NCI-H446 treated with DMSO at 0.1 percent for 48 hours (cell line): ENCODE measurements at places on chromosomes 2 and 18.

GRCh38 chr2:175004980-175005732, at the start of gene CHN1:
TSS of gene CHN1 (minus strand) at chr2:175005381. CDS start at chr2:175004912, 469 bp downstream.
- DNase-seq: peak; percentile 66

GRCh38 chr2:111167076-111167862, 46.6 kb downstream of the BCL2L11 start:
- DNase-seq: no peak

GRCh38 chr2:203909974-203910373, 26.6 kb upstream of the ICOS start:
- no peak for DNase-seq

GRCh38 chr2:168915441-168916330, 14.6 kb downstream of the G6PC2 start:
- peak; percentile 78 for DNase-seq

DNA sequence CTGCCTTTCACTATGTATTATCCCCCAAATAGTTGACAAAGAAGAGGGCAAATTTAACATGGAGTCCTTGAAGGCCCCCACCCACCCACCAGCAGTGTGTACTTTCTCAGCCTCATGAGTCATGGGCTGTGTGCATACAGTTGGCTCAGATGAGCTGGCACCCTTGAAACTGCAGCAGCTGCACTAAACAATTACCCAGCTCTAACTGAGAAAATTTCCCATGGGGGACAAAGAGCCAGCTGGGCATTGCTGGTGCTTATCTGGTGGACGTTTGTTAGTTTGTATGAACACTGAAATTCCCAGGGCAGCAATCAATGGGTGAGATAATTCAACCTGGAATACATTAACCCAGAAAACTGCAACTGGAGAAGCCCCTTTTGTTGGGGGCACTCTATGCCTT, 131.7 kb downstream of the GCA start:
- peak; percentile 95 for DNase-seq

DNA sequence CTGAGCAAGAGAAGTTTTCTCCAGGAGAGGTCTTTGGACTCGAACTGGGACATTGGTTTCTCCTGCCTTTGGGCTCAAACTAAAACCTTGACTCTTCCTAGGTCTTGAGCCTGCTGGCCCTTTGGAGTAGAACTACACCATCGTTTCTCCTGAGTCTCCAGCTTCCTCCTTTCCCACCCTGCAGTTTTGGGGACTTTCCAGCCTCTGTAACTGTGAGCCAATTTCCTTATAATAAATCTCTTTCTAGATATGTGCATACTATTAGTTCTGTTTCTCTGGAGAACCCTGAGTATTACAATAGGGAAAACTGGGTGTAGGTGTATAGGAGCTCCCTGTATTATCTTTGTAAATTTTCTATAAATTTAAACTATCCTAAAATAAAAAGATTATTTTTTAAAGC, 219.8 kb upstream of the AGAP1 start:
- no peak for DNase-seq

- DNase-seq: no peak
Measured at GRCh38 chr2:150610670-150611279, 123.3 kb upstream of the RND3 start.

GRCh38 chr2:179729966-179730365, 131.4 kb downstream of the ZNF385B start:
- no peak for DNase-seq

- DNase-seq: no peak
Measured at GRCh38 chr2:42949125-42949524, 156.7 kb upstream of the HAAO start.

- no peak for DNase-seq
Measured at GRCh38 chr2:95307036-95307435, 9.9 kb downstream of the KCNIP3 start.

- DNase-seq: no peak
Measured at GRCh38 chr18:5746844-5747243, 148.5 kb downstream of the TMEM200C start.

DNA sequence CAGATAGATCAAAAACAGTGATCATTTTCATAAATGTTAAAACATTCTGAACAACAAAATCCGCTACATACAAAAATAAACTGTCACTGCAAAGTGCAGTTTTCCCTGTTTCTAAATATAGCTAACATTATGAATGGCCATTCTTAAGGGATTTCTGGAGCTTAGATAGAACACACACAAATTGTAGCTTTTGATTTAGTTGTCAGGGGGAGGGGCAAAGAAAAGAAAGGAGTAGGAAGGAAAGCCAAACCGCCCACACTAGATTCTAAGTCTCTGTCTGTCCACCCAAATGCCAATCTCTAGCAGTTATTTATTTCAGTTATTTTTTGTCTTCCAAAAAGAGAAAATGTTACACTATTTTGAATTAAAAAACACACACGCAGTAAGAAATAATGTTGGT, 182.4 kb downstream of the CDH2 start:
- DNase-seq: no peak

DNA sequence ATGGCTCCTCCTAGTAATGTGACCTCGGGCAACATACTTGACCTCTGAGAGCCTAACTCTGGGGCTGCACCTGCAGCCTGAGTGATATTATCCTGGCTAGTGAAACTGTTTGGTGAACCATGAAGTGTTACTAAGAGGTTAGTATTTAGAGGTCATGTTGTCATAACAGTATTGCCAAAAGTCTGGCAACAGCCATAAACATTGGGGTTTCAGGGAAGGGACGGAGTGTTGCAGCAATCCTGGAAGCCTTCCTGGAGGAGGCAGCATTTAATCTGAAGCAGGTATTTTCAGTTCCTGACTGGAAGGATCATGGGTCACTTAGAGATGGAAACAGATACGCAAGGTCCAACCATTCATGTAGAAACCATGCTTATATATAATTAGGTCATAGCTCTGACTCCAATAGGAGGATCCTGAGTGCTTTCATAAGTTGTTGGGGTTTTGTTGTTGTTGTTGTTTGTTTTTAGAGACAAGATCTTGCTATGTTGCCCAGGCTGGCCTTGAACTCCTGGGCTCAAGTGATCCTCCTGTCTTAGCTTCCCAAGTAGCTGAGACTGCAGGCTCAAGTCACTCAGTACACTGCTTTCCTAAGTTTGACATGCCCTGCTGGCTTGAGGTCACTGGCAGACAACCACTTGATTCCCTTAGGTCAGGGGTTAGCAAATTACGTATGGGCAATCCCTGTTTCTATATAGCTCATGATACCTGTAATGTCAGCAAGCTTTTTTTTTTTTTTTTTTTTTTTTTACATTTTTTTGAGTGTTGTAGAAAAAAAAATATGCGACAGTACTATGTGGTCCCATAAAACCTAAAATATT, 21.5 kb downstream of the GPR39 start:
- DNase-seq: no peak

DNA sequence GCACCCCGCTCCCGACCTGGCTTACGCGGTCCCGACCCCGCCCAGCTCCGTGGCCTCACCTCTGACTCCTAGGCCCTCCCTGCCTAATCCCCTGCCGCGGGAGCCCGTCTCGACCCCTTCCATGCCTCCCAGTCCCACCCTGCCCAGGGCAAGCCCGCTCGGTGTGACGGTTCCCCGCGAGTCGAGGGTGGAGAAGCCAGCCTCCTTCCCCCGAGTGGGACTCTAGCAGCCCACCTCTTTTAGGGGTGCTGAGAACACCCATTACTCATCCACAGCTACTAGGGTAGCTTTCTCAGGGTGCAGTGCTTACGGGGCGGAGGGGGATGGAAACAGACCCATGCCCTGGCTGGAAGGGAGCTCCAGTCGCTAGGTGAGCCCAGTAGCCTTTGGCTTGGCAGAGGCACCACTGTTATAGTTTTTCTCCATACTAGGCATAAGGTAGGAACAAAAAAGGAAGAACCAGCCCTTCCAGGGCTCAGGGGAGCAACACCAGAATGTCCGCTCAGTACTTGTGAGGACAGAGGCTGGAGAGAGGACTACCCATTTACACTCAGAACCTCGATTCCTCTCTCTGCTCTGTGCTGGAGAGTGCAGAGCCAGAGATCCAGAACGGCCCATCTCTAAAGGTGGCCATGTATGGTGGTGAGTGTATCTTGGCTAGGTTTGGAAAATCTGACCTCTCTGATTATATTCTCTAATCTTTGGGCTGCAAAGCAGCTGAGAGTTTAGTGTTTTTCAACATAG, 606 bp downstream of the AGBL5 start:
- no peak for DNase-seq

GRCh38 chr2:1769703-1770422, 25.5 kb upstream of the PXDN start:
- DNase-seq: peak; percentile 19

- DNase-seq: peak; percentile 37
Measured at GRCh38 chr2:18413676-18414396, 146.6 kb downstream of the RDH14 start.

GRCh38 chr2:213022987-213023386, 128.4 kb downstream of the IKZF2 start:
- no peak for DNase-seq

DNA sequence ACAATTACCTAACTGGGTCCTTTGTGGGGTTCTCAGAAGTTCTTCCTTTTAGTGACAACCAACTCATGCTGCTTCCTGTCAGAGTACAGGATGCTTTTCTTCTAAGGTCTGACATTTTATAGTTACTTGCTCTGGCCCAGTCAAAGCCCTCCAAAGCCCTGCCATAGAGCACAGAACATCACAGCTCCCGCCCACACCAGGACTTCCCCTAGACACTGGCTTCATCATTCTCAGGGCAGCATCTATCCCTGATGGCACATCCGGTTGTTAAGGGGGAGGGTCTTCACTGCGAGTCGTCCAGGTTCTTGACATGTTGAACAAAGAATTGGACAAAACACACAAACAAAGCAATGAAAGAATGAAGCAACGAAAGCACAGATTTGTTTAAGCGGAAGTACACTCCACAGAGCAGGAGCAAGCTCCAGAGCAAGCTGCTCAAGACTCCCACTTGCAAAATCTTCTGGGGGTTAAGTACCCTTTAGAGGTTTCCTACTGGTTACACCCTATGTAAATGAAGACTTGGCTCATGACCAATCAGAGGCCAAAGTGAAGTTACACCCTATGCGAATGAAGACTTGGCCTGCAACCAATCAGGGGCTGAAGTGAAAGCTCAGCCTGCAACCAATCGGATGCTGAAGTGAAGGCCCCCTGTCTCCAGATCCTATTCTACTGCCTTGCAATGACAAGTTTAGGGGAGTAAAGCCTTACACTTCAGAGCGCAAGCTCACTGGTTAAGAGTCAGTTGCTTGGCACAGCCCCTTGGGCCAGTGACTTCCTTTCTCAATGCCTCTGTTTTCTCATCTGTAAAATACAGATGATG, 79.0 kb downstream of the HDAC4 start:
- no peak for DNase-seq

GRCh38 chr2:207428573-207428972, 101.2 kb upstream of the CREB1 start:
- DNase-seq: no peak

DNA sequence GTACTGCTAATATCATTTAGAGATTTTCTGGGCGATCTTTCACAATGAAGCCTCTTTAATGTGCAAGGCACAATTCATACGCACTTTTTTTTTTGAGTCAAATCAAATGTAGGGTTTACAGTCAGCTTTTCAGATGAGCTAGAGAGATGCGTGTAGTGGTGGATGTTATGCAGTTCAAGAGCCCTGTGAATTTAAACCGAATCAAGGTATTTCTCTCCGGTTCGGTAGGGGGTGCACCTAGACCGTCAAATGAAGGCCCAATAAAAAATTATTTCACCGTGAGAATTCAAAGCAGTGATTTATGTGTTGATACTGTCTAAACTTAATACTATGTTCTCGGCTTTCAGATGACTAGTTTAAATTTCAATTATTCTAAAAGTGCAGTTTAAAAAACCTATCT, 1.1 kb downstream of the PTH2R start:
- DNase-seq: no peak

GRCh38 chr2:126449677-126450076, 206.3 kb upstream of the GYPC start:
- DNase-seq: no peak

GRCh38 chr18:77571743-77572142, 322.1 kb downstream of the GALR1 start:
- DNase-seq: no peak

- peak; percentile 52 for DNase-seq
Measured at GRCh38 chr18:34342960-34343359, 118.2 kb upstream of the NOL4 start.

DNA sequence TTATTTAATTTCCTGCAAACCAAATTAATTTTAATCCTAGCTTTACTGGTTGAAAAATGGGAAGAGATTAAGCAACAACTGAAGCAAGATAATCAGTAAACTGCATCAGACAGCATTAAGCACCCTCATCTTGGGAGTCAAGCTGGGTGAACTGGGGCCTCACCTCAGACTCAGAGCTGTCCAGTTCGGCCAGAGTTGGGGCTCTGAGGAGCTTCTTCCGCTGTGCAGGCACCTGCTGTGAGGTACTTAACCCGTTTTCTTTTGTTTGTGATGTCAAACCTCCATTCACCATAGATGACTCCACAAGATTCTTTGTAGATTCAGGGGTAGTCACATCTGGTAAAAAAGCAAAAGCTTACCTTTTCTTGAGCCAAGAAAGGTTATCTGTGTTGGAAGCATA, 71.8 kb downstream of the PRELID3A start:
- DNase-seq: no peak

DNA sequence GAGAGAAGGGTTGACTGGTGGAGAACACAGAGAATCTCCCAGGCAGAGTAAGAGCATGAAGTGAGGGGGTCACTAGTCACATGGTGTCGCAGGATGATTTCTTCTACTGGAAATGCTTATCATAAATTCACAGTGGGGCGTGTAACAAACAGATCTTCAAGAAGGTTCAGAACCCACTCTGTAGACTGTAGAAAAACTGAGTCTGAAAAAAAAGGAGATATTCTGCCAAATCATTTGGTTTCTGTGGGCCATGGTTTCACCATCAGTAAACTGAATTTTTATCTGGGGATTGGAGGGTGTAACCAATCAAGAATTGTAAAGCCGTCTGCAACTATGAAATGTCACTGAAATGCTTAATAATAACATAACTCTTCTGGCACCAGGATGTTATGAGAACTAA, 15.0 kb downstream of the TPGS2 start:
- DNase-seq: no peak

DNA sequence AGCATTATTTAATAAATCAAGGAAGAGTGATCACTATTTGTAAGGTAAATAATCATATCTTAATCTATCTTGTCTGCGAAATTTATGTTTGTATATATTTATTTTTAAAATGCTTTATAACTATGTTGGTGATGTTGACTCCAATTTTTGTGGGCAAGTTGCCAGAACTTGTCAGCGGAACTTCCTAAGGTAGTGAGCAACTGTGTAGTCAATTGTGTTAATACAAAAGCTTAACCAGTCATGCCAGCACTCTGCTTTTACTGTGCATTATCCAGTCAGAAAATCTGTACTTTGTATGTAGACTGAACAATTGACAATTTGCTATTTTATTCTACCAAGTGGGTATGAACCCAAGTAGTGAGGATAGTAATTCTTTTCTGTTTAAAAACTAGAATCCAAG, 61.9 kb upstream of the RND3 start:
- no peak for DNase-seq

GRCh38 chr2:152344579-152345195, 9.7 kb downstream of the FMNL2 start:
- DNase-seq: no peak

GRCh38 chr2:52097071-52097470, 1065.1 kb upstream of the NRXN1 start:
- DNase-seq: no peak
